ELR (cell line): ENCODE measurements at places on chromosomes 3 and 15.
A peak's percentile ranks its signal among the peaks of the same experiment; 100 is the strongest.

DNA sequence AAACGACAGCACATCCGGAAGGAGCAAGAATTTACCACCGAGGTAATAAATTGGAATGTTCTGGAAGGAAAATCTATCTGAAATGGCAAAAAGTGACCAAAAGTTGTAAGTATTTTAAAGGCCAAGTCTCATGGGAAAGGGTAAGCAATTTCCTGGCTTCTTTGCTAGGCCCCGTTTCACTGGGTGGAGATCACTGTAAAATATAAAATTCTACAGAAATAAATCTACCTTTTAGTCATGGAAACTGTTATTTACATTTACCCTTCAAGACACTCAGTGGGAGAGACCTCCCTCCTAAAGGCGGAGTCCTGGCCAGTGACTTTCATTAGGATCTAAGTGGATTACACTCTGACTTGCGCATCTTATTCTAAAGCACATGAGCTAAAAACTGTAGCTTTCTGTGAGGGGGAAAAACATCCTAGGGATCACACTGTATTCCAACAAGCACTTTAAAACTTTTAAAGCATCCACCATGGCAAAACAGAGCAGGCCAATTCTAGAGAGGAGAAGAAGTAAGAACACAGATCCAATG, 28.8 kb downstream of the LYZL4 start:
- DNase-seq: no peak

DNA sequence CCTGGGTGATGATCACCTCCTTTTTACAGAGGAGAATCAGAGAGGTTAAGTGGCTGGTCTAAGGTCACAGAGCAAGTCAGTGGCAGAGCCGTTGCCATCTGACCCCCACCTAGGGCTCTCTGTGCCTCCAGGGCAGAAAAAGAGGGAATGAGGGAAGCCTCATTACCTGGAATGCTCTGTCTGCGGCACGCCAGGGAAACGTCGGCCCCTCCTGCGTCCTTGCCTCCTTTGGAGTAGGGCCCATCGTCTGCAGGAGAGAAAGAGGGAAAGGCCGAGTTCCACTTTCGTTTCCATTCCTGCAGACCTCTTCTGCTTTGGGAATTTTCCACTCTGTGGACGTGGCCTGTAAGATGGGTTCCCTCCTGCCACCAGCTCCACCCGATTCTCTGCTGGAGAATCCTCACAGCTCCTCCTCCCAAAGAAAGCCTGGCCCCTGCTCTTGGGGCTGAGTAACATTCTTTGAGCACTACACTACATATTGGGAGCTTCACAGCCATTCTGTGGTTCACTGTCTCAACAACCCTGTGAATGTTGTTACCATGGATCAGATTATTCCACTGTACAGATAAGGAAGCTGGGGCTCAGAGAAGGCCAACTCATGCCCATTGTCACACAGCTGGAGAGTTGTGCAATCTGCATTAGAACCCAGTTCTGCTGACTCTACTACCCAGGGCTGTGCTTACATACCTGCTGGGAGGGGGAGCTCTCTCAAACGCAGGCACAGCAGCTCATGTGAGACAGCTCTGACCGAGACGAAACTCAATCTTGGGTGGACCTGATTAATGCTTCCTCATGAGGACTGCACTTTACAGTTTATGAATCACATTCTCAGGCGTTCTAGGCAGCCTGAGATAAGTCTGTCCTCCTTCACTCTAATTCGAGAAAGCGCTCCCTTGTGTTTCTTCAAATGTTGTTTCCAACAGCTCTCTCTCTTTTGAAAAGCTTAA, 14.2 kb downstream of the GRIP2 start:
- DNase-seq: peak; percentile 17

GRCh38 chr15:88348579-88349230, 92.2 kb upstream of the NTRK3 start:
- no peak for DNase-seq

DNA sequence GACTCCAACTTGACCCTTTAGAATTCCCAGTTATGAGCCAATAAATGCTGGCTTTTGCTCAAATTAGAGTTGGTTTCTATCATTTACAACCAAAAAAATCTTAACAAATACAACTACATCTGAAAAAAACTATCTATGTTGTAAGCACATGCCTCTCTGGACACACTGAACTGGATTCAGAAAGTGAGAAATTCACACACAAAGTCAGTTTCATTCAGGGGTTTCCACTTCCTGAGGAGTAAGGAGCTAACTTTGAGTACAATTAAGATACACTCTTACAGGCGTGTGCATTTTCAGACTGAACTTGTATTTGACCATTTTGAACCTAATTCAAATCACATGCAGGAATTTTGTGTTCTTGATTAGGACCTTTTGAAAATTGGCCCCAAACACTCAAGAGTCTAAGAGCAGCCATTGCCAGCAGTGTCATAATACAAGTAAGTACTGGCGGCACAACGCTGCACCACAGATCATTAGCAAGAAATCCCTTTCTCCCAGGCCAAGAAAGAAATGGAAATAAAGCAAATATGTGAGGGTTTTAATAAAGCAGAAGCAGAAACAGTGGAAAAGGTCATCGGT, 31.2 kb downstream of the LINS1 start:
- DNase-seq: no peak

GRCh38 chr3:131403216-131403895, 21.8 kb downstream of the NUDT16 start:
- no peak for DNase-seq

- DNase-seq: peak; percentile 63
Observed at GRCh38 chr15:38474155-38474757, 20.3 kb downstream of the FAM98B start.

GRCh38 chr3:169596126-169596525, 67.4 kb downstream of the MECOM start:
- no peak for DNase-seq

DNA sequence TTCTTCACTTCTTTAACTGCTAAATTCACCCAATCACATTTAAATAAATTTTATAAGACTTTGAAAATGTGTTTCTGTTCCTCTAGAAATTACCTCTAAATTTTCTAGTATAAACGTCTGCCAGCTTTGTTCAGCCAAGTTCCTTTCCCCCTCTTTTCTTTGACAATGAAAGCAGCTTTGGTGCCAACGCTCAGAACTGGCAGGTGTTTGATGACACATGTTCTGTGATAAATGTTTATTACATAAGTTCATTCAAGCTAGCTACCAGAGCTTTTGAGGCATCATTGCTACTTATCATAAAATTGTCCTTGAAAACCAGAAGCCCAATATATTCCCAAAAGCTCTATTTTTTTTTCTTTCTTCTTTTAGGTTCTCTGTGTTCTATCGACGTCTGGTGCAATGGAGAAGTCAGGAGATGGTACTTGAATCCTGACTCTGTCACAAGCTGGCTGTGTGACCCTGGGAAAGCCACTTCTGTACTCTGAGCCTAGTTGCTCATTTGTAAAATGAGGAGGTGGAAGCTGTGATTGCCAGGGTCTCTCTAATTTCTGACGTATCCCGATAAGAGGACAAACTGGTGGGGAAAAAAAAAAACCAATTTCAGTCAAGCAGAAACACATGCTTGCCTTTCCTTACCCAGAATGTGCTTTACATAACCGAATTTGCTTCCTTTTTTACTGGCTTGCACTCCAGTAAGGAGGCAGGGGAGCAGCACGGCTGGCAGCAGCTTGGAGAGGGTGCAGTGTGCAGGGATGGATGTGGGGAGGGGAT, 187.1 kb upstream of the LPP start:
- no peak for DNase-seq

DNA sequence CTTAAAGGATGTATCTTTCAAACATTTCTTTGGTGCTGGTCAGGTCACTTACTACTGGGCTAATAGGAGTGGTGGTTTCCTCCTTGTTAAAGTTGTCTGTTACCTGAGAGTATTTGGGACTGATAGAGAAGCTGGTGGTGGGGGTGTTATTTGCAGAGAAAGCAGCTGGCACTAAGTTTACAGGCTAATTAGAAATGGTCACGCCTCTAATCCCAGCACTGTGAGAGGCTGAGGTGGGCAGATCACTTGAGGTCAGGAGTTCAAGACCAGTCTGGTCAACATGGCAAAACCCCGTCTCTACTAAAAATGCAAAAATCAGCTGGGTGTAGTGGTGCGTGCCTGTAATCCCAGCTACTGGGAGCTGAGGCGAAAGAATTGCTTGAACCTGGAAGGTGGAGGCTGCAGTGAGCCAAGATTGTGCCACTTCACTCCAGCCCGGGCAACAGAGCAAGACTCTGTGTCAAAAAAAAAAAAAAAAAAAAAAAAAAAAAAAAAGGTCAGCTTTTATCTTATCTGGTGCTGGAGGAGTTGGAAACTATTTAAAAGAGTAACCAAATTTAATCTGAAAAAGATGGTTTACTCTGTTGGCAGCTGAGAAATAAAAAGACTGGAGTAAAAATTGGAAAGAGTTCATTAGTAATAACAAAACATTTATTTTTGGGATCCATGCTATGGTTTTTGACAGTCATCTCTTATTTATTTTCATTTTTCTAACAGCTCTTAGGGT, 332.6 kb downstream of the PTPRG start:
- no peak for DNase-seq

DNA sequence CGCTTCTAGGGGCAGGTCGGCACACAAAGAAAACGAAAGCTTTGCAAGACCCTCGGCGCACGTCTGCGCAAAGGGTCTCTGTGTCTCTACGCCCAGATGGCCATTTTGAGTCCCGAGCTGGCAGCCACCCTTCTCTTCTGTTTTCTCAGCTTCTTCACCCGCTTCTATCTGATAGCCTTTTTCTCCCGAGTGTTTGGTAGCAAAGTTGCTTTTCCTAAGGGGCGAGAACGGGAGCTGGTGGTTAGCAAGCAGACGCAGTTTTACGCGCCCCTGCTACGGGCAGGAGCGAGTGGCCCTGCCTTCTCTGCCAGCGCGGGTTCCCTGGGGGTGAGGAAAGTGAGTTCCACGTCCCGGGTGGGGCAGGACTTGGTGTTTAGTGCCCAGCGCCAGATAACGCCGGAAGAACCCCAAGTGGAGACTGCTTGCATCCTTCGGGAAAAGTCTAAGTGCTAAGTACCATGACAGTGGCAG, 2.9 kb upstream of the MKRN2 start:
- DNase-seq: peak; percentile 37

GRCh38 chr3:150806185-150806835, 43.3 kb upstream of the SIAH2 start:
- no peak for DNase-seq

DNA sequence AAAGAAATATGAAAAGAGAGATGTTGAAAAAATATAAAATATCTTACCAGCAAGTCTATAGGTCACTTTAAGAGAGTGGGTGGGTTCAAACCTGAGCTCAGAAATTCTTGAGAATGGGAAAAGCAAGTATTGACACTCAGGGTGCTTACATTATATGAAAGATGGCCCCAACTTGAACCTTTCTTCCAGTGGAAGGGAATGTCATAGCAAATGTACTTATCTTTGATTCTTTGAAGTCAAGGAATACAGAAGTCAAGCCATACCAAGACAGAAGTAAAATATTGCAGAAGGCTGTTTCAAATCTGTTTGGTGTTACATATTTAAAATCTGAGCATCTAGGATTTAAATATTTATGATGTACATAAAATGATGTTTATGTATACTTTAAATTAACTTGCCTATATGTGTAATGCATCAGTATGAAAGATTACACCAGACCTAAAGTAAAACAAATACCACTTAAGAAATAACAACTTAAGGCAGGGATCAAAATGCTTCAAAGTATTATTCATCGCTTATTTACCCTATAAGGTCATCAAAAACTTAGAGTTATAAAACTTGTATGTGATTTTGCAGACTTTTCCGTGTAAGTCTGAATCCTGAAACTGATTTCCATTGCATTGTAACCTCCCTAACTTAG, 8.7 kb downstream of the MME start:
- no peak for DNase-seq

- DNase-seq: no peak
Observed at GRCh38 chr3:120098710-120099109, 4.5 kb upstream of the GSK3B start.

GRCh38 chr3:39255503-39256325, 24.1 kb downstream of the CX3CR1 start:
- DNase-seq: no peak

GRCh38 chr3:124584552-124585391, 145.5 kb upstream of the UMPS start:
- peak; percentile 41 for DNase-seq

GRCh38 chr3:129975705-129976048, 1.2 kb downstream of the TRH start:
- DNase-seq: no peak

DNA sequence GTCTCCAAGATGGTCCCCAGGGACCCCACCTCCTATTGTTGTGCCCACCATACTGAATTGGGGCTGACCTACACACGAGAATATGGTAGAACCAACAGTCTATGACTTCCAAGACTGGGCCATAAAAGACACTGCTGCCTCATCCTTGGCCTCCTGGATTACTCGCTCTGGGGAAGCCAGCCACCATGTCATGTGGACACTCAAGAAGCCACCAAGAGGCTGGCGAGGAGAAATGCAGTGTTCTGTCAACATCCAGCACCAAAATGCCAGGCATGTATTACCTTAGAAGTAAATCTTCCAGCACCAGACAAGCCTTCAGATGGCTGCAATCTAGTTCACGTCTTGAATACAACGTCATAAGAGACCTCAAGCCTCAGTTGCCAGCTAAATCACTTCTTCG, 17.1 kb upstream of the TPM1 start:
- no peak for DNase-seq

DNA sequence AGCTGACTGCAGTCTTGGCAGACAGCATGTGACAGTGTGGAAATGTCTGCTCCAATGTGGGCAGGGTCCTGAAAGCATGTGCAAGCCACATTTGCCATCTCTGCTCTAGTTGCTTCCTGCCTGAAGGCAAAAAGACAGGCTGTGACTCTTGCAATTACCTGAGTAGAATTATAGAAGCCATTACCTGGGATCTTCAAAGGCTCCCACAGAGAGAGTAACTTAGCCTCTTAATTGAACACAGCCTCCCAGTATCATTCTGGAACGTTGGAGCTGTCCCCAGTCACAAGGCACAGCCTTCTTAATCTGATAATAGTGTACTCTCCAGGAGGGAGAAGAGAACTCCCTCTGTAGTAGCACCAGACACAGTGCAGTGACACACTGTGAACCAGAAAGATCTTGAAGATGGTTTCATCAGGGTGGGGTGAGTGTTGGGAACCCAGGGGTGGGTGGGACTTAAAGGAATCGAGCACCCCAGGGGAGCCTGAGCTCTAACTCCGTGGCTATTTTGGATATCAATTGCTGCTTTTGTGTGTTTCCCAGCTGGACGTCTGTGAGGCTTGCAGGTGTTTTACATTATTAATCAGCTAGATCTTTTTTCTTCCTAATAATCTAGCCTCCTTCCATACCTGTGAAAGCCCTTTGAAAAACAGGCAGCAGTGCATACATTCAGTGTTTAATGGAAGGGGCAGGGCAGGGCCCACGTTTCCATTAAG, 40.6 kb upstream of the GLCE start:
- DNase-seq: no peak

GRCh38 chr3:192892981-192893700, 24.5 kb downstream of the MB21D2 start:
- peak; percentile 98 for DNase-seq
